ENCODE measurements at places on chromosomes 16 and 17.

GRCh38 chr17:32357615-32358014 lies 7.7 kb downstream of the ZNF207 start:
- no peak for DNase-seq

DNA sequence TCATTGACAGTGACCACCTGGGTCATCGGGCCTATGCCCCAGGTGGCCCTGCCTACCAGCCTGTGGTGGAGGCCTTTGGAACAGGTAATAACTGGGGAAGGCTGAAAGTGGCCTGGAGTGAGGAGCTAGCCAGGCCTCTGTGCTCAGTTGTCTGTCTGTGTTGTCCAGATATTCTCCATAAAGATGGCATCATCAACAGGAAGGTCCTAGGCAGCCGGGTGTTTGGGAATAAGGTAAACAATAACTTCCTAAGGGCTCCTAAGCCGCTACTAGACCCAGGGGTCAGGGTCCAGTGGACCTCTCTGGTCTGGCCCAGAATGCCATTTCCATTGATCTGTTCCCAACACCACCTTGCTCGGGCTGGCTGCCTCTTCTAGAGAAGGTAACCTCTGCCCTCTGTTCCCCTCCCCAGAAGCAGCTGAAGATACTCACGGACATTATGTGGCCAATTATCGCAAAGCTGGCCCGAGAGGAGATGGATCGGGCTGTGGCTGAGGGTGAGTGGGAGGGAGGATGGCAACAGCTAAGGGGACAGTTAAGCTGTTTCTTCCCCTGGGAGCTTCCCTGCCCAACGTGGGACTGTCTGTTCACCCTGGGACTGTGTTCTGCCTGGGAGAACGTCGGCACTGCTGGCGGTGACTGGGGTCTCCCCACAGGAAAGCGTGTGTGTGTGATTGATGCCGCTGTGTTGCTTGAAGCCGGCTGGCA lies 1.9 kb upstream of the MLX start:
- DNase-seq = no peak

DNA sequence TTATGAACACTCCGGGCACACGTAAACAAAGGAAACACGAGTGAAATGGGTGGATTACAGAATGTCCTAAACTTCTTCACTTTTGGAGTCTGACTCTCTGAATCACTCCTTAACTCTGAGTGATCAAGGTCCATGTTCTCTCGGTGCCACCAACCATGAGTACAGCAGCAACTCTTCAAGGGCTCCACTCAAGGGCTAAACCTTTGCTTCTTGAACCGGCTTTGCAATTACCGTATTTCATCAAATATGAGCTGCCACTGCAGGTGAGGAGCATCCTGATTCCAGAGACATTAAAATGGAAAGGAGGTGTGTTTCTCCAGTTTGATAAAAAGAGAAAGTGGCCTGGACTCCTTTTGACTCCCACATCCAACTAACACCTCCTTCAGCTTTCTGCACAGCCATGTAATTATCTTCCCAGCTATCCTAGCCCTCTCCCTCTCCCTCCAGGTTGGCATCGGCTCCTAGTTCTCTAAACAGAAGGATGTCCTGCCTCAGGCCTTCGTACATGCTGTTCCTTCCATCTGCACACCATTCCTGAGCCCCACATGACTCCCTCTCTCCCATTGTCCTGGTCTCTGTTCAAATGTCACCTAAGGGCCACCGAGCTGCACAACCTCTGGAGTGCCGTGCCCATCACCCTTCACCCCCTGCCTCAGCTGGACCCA lies 61.4 kb downstream of the ZDHHC7 start:
- DNase-seq = no peak

DNA sequence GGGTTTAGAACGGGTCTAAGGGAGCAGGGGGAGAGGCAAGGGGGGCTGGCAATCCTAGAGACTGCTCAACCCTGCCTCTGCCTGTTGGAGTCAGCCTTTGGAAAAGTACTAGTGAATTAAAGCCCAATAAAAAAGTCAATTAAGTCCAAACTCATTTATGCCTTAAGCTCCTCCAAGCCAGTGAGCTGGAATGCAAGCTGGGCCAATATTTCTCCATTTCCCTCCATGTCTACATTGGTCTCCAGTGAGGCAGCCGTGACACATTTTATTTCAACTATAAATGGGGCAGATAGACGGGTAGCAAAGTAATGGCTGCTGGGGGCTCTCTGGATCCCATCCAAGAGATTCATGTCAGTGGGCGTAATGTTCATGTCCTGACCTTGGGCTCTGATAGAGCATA lies 144.0 kb downstream of the SPACA3 start:
- DNase-seq = no peak

DNA sequence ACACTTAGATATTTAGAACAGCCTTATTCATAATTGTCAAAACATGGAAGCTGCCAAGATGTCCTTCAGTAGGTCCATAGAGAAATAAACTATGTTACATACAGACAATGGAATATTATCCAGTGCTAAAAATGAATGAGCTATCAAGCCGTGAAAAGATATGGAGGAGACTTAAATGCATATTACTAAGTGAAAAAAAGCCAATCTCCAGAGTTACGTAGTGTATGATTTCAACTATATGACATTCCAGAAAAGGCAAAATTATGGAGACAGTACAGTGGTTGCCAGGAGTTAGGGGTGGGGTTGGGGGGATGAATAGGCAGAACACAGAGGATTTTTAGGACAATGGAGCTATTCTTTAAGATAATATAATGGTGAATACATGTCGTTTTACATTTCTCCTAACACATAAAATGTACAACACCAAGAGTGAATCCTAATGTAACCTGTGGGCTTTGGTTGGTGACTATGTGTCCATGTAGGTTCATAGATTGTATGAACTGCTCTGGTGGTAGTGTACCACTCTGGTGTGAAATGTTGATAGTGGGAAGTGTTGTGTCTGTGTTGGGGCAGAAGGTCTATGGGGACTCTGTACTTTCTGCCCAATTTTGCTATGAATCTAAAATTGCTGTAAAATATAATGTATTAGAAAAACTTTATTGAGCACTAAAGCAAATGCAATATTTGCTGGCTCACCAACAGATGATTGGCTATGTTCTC lies 122.6 kb downstream of the USP22 start:
- no peak for DNase-seq

- no peak for DNase-seq
Measured at GRCh38 chr17:56737421-56738161, 96.1 kb downstream of the C17orf67 start.

GRCh38 chr16:69083306-69083941 lies 22.0 kb upstream of the HAS3 start:
- no peak for DNase-seq
